ENCODE measurements at places on chromosomes 5 and 9.

DNA sequence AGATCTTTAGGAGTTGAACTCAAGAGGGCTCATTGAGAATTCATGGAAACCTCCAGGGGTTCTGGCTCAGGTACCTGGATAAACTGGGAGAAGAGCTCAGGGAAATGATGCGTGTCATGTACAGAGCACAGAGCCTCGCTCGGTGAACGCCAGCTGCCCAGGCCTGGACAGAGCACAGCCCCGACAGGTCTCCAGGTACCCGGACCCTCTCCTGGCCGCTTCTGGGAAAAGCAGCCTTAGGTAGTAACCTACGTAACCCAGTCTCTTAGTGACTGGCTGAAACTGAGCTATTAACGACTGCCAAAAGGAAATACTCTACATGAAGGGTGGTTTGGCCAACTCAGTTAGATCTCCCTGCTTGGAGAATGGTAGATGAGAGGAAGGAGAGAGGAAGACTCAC lies 157.4 kb downstream of the TTLL11 start:
- no peak for DNase-seq

DNA sequence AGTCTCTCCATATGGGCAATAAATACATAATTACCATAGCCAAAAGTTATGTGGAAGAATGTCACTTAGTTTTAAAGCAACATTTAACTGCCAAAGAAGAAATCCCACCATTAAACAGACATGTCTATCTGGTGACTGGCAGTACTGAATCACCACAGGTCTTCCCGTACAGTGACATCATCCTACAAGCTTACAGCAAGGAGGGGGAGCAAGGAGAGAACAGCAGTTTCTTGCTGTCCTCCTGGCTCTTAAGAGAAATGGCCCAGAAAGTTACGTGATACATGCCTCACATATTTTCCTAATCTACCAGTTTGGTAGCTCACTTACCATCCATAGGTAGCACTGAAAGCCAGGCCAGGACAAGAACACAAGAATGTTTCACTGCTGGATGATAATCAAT lies 671.0 kb downstream of the DMRTA1 start:
- DNase-seq: no peak

DNA sequence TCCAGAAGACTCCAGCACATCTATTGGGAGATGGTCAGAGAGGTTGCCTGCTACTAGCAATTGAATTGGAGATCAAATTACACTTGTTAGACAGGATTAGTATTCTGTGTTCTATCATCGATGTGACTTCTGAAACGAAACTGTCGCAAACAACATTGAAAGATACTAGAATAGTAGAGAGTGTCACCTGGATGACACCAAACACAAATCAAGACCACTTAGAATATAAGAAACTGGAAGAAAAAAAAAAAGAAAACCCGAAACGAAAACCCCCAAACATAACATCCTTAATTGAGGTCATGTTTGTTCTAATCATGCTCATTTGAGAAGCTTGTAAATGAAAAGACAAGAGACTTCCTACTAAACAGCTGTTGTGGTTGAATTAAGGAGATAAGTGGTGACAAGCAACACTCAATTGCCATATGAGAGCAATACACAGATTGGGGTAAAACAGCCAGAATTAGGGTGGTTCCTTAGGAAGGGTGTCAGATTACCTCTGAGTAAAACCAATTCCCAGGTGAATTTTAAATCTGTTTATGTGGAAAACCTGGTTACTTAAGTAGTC lies 97.6 kb downstream of the BASP1 start:
- no peak for DNase-seq

- DNase-seq: no peak
These were observed 22.3 kb downstream of the OR2V1 start for GRCh38 chr5:181108578-181109165.

DNA sequence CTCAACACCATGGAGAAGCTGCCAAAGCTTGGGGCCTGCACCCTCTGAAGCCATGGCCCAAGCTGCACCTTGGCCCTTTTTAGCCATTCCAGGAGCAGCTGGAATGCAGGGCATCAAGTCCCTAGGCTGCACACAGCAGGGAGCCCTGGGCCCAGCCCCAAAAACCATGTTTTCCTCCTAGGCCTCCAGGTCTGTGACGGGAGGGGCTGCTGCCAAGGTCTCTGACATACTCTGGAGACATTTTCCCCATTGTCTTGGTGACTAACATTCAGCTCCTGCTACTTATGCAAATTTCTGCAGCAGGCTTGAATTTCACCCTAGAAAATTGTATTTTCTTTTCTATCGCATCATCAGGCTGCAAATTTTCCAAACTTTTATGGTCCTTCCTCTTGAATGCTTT lies 64.6 kb downstream of the ELOVL7 start:
- no peak for DNase-seq

GRCh38 chr5:136802383-136802782 lies 437.0 kb upstream of the TRPC7 start:
- no peak for DNase-seq

DNA sequence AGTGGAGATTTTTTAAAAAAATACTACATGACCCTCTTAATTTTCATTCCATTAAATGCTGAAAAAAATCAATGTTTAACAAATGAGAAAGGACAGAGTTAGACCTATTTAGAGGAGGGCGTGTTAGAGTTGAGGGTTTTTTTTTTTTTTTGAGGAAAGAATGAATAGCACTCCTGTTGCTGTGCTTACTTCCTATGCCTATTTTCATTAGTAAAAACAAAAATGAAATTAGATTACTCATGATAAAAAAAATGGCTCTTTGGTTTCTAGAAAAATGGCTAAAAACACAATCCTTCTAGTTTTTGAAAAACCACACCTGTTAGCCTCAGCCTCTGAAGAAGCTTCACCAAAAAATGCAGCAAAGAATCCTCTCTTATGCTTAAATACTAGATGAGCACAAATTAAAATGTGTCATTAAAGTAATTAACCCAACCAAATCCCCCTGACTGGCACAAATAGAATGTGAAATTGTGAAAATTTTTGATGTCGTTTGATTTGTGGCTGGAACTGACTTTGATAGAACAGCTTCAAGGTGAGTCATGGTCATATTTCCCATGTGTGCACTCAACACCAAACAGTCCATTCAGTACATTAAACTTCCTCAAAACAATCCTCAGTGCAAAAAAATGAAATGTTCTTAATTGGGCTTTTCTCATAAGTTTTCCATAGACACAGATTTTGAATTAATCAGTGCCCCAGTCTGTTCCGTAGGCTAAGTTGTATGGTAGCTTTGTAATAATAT lies 98.0 kb downstream of the MACIR start:
- DNase-seq: no peak

DNA sequence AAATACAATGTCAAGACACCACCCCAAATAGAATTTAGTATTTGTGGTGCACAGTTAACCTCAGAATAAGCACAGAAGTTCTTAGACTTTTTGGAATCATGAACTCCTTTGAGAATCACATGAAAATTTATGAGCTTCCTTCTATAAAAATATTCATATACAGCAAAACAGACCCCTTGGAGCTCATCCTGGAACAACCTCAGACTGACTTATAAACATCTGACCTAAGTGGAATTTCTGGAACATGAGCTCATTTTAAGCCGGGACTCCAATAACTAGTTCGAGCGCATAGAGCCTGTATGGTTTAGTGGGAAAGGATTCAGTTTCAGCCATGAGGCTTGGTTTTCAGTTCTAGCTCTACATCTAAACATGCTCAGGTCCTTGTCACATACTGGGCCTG lies 192.3 kb downstream of the DEPDC1B start:
- no peak for DNase-seq
